ENCODE measurements at places on chromosomes 4 and X.
A peak's percentile ranks its signal among the peaks of the same experiment; 100 is the strongest.

DNA sequence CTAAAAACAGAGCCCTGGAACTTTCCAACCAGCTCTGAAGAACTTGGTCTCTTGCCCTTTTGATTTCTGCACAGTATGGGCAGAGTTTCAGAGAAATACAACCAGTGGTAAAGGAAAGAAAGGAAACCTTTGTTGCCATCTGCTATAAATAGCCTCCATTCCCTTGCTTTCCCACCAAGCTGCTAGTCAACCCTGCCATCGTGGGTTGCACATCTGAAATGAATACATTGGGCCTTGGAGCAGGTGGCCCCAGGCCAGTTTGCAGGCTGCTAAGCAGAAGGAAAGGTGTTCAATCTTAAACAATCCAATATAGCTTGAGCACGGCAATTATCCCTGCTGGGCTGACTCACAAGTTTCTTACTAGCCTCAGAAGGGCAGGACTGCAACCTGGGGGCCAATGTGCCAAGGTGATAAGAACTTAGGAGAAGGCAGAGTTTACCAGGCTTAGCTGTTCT is 142.5 kb downstream of the PPARGC1A start:
- DNase-seq: no peak

GRCh38 chr4:25477221-25477620 is 100.2 kb downstream of the ANAPC4 start:
- DNase-seq: no peak

DNA sequence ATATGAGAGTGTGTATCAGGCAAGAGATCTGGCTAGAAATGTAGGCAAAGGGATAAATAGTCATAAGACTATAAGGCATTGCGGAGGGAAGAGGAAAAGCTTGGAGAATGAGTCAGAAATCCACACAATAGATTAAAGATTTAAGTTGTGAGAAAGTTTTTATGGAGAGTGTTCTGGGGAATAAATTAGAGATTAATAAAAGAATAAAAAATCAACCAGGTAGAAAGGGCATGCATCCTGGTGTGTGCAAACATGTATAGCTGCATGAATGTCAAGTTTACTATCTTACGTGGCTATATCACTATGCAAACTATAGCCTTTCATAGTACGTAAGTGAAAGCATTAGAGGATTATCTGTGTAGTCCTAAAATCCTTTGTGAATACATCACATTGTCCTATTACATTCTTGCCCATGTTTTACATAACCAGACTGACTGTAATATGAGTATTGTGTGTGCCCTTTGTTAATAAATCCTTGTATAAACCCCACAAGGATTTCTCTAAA is 36.9 kb downstream of the SNCA start:
- DNase-seq: no peak

- no peak for DNase-seq
These were observed 601 bp downstream of the SMARCAD1 start for GRCh38 chr4:94208266-94208665.

DNA sequence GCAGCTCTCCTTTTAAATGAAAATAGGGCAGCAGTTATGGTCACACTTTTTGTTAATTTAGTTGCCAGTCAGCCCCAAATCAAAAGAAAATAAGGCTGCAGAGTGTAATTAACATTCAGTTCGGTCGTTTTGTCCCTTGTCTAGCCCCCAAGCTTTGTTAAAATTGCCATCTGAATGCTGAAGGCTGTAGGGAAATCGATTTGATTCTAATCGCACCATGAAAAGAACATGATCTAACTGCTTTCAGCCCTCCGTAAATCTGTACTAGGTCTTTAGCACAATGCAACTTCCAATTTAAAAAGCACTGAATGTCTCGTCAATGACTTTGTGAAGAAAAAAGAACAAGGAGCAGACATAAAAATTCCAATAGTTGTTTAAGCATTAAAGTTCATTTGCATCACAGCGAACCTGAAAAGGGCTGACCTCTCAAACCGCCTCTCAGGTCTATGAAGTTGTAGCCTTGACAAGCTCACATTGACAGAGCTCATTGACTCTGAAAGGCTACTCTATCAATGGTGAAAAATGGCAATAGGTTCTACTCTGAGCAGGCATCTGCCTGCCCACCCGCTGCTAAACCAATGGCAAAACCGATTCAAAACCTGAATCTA is 48.9 kb downstream of the CHIC2 start:
- DNase-seq: no peak

DNA sequence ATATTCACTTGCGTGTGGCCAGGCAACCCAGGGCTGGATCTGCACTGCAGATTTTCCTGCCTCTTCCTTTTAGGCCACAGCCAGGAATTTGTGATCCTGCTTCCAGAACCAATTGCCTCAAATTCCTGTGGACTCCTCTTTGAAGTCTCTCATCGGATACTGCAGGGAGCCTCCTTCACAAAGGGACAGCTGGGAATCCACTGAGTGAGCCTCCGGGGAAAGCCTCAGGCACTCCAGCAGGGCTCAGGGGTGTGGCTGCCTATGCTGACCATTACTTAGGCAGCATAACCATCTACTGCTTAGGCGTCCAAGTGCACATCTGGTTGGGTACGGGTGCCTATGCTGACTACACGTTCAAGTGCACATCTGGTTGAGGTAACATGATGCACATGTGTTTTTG is 321.5 kb downstream of the NLGN4X start:
- no peak for DNase-seq

DNA sequence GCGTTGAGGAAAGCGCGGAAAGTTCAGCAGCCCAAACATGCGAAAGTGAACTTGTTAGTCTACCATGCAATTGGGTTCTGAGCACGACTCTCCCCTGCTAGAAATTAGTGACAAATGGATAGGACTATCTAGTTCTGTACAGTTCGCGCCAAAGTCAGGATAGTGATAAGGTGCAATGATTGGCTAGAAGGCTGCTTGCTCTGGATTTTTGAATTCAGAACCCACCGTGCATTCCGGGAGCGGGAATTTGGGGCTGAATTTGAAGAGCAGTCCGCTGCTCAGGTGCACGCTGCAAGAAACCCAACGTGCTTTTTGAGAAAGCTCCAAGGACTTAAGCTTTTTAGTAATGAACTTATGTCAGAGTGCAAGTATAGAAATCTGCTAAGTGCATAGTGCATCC is 732 bp upstream of the ESX1 start:
- no peak for DNase-seq

DNA sequence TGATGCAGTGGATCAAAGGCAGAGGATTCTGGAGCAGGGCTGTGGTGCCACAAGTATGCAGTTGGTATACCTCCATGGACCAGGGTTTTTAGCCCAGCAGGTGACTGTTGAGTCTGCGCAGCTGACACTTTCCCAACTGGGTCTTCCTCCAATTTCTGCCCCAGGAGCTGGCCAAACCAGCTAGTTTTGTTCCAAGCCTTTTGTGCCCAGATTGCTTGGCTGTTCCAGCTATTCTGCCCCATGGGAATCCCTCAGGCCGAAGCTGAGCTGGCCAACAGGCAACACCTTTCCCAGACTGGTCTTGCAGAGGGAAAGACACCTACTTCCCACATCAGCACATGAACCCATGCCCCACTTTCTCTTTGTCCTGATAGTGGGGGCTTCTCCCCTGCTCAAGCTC is 22.8 kb upstream of the ANKRD17 start:
- no peak for DNase-seq

DNA sequence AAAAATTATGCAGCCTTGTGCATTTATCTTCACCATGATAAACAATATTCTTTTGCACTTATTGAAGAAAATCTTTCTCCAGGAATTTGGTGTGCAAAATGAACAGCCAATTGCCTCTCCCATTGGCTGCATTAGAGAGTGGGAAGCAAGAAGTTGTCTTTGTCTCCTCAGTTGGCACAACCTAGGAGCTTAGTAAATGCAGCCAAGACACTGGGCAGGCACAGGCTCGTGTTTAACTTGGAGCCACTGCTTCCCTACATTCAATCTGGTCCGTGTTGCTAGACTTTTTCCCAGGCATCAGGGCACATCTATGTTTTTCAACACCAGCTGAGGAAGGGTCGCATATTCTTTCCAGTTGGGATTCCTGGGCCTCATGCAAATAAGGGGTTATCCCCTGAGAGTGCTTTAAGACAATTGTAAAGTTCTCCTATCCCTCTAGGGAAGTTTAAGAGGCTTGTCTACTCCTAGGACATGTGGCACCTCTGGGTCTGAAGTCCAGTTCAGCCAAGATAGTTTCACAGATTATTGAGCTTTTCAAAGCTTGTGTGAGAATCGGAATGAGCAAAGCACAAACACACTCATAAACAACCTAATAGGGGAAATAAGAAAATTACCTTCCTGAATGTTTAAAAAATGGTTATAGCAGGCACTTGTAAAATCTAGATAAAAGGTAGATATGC is 31.8 kb upstream of the SRD5A3 start:
- DNase-seq: no peak

DNA sequence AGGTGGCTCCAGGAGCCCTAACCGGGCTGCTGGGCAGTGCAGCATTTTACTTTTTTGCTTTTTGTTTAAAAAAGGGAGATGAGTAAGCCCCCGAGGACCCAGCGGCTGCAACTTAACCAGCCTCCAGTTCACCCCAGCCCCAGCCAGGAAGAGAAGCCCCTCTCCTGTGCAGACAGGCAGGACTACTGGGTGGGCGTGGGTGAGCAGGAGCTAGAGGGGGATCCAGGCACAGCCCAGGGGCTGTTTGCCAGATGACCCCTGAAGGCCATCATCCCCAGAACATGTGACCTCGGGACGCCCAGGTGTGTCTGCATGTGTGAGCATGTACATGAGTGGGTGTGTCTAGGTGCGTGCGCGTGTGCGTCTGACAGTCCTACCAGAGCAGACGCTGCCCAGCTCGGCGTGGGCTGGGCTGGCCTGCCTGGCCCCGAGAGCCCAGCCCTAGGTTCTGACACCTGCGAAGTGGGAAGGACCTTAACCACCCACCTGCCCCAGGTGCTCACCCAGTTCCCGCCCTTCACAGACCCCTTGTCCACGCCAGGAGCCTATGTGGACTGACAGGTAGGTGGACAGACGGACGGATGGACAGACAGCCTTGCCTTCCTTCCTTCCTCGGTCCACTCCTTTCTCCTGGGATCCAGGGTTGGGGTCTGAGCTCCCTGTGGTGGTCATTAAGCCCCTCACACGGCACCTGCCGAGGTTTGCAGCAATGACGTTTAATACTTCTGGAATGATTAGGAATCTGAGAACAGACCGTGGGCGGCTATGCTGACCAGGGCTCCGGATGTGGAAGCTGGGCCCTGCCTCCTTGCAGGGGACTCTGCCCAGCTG is 7.8 kb upstream of the HAUS3 start:
- DNase-seq: no peak

DNA sequence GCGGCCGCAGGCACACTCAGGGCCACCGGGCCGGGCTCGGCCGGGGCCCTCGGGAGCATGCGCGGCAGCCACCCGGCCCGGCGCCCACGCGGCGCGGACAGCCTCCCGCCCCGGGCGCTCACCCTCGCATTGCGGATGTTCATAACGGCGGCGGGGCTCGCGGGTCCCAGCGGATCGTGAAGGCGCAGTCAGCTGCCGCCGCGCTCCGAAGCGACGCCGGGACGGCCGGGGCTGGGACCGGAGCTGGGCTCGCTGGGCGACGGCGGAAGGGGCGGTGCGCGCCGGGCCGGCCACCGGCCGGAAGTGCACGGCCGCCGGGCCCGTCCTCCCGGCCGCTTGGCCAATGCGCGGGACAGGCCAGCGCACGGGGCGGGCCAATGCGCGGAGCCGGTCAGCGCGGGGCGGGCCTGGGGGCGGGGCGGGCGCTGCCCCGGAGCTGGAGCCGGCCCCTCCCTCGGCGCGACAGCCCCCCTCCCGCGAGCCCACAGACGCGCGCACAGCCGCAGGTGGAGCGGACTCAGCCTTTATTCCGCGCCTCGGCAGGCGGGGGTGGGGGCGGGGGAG is at the start of gene NAA10:
Gene NAA10 (minus strand): TSS at position 276 of the 564 bp plus-strand sequence. CDS start 133 bp downstream, at position 143.
- DNase-seq: peak; percentile 51

DNA sequence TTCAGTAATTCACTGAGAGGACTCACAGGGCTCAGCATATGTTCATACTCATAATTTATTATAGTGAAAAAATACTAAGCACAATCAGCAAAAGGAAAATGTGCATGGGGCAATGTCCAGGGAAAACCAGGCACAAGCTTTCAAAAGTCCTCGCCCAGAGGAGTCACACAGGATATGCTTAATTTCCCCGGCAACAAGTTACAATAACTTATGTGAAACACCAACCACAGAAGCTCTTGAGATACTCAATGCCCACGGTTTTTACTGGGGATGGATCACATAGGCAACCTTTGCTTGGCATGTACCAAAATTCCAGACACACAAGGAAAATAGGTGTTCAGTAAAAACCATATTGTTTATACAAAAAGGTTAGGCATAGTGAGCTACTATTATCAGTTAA is 38.5 kb upstream of the STPG2 start:
- no peak for DNase-seq

GRCh38 chrX:10591363-10592335 is 28.7 kb downstream of the MID1 start:
- DNase-seq: no peak

DNA sequence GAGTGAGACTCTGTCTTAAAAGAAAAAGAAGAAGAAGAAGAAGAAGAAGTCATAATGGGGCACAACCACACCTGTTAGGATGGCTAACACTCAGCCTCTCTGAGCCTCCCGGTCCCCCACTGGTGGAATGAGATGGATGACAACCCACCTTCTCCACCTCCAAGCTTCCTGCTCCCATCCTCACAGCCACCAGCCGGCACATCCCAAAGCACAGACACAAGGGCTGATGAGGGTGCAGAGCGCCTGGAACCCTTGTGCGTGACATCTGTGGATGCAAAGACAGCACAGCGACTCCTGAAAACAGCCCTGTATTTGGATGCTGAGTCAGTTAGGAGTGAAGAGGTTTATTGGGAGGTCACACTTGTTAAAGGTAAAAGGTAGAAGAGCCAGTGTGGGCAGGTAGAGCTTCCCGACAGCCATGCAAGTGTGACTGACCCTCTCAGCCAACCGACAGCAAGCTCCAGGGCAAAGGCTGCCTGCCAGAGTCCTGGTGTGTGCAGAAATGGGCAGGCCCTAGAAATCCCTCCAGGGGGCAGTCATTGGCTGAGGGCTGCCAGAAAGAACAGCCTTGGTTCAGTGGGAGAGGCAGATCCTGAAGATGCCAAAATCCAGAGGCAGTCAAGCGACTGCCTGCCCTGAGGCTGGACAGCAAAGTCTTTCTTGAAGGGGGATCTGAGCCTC is 26.6 kb upstream of the MAN2B2 start:
- DNase-seq: no peak

DNA sequence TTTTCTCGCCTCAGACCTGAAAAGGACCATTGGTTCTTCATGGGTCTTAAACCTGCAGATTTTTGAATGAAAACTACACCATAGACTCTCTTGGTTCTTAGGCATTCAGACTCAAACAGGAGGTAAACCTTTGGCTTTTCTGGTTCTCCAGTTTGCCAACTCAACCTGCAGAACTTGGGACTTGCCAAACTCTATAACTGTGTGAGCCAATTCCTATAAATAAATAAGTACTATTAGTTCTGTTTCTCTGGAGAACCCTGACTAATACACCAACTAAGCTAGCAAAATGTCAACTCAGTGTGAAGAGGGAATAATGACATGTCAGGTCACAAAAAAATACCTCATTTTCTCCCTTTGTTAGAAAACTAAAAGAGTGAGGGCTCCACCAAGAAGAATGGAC is 374.6 kb downstream of the RAB28 start:
- DNase-seq: no peak

- DNase-seq: no peak
These were observed 925.6 kb downstream of the SH3BGRL start for GRCh38 chrX:82127228-82128123.

Measured in T-helper 22 cell (primary cell).